Hippocampal formation (tissue), 2 donors: ENCODE measurements at places on chromosomes 1 and 21.

- no peak for DNase-seq
Measured at GRCh38 chr1:81617308-81617967, 183.3 kb upstream of the ADGRL2 start.

- DNase-seq, result no peak
Measured at GRCh38 chr21:15713412-15713811, 16.4 kb upstream of the USP25 start.

DNA sequence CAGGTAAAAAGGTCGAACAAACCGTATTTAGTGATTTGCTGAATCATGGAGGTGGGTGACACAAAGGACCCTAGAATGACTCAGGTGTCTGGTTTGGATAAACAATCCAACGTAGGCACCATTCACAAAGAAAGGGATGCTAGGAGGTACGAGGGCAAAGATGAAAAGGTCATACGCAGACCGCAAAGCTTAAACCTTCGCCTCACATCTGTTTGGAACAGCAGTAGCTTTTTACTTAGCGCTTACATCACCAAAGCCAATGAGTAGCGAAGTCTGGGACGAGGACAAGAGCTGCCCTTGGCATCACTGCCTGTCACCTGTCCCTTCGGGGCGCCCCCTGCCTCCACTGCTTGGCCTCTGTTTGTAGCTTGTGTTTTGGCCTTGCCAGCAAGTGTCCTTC is 350.2 kb downstream of the SMYD3 start:
- no peak for DNase-seq

DNA sequence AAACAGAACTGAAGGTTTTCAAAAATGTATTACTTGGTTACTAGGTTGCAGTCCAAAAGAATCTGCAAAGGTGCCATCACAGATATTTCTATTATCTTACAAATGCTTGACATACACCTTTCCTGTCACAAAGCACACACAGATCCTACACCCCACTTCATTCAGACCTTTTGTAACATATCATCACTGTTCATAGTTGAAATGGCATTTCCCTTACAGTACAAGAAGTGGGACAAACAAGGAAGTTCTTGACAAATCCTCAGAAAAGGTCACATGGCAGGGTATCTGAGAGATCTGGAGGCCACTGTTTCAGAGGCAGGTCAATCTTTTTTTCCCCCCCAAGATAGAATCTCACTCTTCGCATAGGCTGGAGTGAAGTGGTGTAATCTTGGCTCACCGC is 21.3 kb downstream of the TOR1AIP2 start:
- no peak for DNase-seq

DNA sequence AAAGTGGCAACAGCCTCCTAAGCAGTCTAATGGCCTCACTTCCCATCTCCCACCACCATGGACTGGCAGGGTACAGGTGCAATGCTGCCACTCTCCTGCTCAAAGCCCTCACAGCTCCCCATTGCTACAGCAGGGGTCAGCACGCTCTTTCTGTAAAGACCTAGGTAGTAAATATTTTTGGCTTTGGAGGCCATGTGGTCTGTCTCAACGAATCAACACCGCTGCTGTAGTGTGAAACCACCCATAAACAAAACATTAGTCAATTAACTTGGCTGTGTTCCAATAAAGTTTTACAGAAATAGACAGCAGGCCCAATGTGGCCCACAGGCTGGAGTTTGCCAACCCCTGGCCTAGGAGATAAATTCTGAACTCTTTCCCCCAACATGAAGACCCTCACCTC is 44.6 kb upstream of the TMEM125 start:
- no peak for DNase-seq

GRCh38 chr21:34592120-34592955 is 22.6 kb downstream of the RCAN1 start:
- no peak for DNase-seq

DNA sequence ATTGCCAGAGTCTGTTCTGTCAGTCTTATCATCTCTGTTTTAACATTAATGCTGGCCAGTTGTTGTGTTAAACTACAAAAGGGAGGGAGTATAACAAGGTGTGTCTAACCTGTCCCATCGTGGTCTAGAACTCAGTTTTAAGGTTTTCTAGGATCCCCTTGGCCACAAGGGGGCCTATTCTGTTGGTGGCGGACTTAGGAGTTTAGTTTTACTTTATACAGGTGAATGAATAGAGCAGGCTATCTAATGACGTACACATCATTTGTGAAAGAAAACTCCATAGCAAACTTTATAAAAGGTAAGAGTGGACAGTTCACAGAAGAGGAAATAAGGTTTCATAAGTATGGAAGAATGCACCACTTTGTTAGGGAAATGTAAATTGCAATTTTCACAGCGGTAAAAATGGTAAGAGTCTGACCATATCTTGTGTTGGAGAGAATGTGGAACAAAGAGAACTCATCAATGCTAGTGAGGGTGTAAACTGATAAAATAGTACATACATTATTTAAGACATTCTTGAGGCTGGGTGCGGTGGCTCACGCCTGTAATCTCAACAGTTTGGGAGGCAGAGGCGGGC is 2.5 kb upstream of the ATF6 start:
- no peak for DNase-seq

DNA sequence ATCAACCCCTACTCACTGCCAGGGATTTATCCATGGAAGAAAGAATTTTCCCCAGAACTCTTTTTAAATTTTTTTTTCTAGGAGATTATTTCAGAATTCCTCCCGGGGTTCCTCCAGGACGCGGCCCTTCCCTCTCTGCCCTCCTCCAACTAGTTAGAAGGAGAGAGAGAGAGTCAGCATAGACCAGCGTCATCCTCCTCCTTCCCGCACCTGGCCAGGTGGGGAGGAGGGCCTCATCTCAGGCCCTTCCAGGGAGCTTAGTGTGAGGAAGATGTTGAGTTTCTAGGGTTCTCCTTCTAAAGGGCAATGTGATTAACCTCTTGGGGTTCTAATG is 63.6 kb downstream of the CDK18 start:
- DNase-seq, result no peak

DNA sequence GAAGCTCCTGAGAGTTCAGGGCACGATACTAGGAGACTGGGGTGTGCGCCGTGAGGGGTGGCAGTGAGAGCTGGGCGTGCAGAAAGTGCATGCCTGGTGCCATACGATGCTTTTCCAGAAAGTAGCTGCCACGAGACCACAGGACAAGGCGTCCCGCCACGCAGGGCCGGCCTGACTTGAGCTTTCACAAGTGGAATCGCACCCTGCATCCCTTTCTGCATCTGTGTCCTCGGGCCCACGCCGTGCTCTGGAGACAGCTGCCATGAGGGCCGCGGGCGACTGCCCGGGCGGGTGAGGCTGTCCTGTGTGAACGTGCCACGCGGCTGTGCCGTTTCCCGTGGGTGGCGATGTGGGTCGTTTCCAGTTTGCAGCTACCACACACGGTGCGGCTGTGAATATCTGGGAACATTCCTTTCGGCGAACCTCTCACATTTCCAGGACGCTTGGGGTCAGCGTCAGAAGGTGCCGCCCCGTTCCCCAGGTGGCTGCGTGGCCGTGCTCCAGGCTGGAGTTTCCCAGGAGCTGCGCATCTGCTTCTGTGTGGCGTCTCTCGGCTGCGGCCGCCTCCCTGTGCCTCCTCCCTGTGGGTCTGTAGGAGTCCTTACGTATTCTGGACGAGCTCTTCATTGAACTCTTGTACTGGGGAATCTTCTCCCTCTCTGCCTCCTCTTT is 1.0 kb upstream of the PERM1 start:
- no peak for DNase-seq

GRCh38 chr1:243818978-243819377 is 31.1 kb downstream of the AKT3 start:
- DNase-seq, result no peak

- DNase-seq, result no peak
Measured at GRCh38 chr1:91036894-91037829, 15.3 kb upstream of the ZNF644 start.

GRCh38 chr1:239884796-239885195 is 206.9 kb upstream of the FMN2 start:
- DNase-seq, result no peak

DNA sequence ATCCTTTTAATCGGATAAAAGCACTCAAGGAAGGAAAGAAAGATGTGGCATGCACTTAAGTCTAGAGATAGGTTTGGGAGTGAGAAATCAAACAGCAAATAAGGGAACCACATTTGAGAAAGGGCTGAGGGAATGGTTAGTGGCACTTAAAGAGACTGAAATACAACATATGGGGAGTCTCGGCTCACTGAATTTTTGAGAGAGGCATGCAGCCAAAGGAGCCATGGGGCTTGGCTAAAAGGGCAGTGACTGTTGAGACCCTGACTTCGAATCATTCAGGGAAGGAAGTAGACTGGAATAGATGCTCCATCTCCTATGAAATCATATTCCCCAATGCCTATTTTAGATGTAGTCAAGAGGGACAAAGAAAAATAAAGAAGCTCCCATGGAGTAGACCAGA is 58.3 kb upstream of the HAO2 start:
- DNase-seq, result no peak

DNA sequence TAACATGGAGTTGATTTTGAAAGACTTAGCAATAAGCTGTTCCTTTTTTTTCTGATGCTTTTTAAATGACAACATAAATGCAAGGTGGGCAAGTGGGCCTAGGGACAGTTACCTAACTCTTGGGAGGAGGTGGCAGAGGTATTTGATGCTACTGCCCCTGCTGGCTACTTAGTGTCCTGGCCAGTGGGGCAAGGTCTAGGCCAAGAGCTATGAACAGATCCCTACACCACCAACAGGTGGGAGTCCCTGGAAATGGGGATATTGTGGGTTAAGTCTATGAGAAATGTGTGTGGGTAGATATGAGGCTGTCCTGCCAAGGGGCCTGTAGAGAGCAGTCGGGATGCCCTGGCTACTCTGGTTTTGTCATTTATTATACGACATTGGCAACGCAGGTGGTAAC is 31.3 kb upstream of the B3GALT5 start:
- no peak for DNase-seq

GRCh38 chr1:84569216-84569615 is 5.0 kb downstream of the CTBS start:
- DNase-seq, result no peak

- DNase-seq, result no peak
Measured at GRCh38 chr1:233238884-233239431, 56.6 kb downstream of the PCNX2 start.

DNA sequence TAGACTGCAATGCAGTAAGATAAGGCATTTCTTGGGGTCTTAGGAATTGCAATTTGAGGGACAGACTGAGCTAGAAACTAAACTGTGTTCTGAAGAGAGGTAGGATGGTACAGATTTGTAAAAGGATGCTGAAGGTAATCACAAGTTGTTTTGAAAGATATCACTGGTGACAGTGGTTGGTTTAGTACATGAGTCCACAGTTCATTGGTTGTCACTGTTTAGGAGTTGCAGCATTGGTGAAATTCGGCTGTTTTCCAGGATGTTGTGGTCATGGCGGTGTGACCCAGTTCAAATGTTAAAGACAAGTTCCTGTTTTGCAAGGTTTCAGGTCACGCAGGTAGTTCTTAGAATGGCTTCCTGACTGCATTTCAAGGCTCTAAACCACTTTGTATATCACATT is 292.8 kb upstream of the B3GALT2 start:
- no peak for DNase-seq

DNA sequence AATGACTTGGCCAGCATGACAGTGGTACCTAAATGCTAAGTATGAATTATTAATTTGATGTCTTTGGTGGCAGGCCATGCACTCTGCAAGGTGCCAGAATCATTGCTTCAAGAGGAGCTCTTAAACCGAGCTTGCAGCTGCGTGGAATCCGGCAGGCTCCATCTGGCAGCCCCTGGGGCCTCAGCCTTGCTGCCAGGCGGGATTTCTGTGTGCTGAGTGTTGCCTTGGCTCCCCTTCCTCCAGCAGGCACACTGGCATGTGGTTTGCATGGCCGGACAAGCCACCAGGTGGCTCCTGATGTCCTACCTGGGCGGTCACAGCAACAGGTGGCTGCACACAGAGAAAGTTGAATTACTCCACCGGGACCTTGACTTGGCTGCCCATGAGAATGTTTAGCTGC is 155.4 kb downstream of the URB2 start:
- DNase-seq, result no peak

- DNase-seq, result no peak
Measured at GRCh38 chr1:206578068-206578977, 33.9 kb downstream of the EIF2D start.

GRCh38 chr1:18365099-18365705 is 115.5 kb upstream of the KLHDC7A start:
- no peak for DNase-seq

DNA sequence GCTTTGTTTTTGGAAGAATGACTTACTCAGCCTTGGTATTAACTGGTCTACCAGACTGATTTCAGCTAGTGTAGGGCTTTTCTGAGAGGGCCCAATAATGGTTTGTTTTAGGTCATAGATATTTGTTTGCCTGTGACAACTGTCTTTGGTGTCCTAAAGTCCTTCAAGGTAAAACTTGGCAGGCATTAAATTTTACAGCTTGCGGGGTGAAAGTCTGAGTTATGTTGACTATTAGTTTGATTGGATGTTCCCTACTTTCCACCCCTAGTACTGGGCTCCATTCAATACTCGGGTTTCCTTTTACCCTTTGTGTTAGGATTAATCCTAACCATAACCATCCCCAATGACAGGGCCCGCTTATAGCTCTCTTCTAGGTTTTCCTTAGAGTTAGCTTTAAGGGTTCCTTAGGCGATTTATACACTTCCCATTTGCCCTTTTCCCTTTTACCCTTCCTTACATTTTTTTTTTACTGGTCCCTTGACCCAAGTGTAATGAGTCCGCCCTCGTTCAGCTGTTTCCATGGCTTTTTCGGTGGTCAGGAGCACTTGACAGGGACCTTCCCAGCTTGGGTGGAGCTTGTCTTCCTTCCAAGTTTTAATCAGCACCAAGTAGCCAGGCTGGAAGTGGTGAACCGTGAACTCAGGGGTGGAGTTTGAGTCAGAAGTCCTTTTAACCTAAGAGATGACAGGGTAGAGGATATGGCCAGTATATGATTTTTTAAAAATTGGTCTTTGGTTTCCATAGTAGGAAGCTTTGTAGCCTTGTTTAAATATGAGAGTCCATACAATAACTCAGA is 28.5 kb upstream of the LCE5A start:
- no peak for DNase-seq

DNA sequence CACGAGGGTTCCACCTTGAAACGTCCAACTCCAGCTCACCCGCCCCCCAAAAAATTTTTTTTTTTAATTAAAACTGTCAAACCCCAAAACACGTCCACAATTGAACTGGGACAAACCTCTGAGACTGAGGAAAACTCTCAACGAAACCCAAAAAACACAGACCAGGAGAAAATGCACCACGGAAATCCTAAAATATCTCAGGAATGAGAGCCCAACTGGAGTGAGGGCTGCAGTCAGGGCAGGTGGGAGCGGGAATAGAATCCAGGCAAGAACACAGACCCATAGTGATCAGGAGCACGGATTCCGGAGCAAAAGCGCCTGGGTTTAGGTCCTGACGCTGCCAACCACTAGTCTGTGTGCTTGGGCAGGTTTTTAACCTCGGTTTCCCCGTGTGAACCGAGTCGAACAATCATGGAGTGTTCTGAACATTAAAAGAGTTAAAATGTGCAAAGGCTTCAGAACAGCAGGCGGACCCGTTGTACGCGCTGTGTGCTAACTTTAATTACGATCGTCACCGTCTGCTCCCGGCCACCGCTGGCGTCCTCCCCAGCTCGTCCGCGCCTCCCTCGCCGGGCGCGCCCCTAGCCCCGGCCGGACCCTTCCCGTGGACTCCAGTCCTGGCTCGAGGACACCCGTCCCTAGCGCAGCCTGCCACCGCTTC is 624 bp downstream of the ARHGAP29 start:
- DNase-seq, result no peak
